NCI-H2029 treated with DMSO at 0.1 percent for 48 hours (cell line): ENCODE measurements at places on chromosomes 7 and 10.

- DNase-seq = peak; percentile 80
Observed at GRCh38 chr7:105655500-105656380, 74.4 kb upstream of the EFCAB10 start.

DNA sequence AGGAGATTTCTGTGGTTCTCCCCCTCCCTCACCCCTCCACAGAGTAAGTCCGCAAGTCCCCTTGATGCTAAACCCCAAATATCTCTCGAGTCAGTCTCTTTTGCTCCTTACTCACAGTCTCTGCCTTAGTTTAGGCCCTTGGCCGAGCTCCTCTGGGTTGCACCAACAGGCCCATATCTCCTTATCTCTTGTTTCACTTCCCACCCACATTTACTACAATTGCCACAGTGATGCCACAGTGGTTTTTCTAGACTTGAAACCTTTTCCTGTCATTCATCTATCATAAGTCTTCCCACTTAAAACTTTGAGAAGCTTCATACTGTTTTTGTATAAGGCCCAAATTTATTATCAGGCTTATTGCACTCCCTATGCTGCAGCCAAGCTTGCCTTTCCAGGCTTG lies 23.4 kb upstream of the NME8 start:
- no peak for DNase-seq

GRCh38 chr10:111035542-111035941 lies 41.3 kb upstream of the ADRA2A start:
- no peak for DNase-seq

- no peak for DNase-seq
Observed at GRCh38 chr7:29284696-29285443, 90.3 kb downstream of the CHN2 start.

DNA sequence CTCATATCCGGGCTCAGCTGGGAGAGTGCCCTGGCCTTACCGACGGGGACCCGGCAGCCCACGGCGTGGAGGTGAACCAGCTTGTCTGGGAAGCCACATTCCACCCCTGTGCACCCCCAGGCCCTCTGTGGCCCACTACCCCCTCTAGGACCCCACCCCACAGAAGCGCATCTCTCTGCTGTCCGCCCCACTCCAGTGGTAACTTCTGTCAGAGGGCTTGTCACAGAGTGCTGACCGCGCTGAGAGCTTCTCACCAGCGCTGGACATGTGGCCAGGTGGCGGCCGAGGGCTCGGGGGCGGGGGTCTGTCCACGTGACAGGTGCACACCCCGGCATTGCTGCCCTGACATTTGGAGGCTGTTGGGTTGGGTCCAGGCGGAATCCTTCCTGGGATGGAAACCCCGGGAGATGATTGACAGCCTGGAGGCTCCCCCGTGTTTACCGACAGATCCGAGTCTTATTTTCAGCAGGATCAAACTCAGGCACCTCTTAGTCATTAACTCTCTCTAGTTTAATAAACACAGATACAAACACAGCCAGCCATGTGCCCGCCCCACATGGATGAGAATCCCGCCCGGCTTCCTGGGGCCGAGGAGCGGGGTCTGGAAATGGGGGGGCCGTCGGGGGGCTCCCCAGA lies 5.1 kb downstream of the ELFN1 start:
- DNase-seq = no peak

GRCh38 chr7:98085674-98086073 lies 21.0 kb upstream of the LMTK2 start:
- no peak for DNase-seq

DNA sequence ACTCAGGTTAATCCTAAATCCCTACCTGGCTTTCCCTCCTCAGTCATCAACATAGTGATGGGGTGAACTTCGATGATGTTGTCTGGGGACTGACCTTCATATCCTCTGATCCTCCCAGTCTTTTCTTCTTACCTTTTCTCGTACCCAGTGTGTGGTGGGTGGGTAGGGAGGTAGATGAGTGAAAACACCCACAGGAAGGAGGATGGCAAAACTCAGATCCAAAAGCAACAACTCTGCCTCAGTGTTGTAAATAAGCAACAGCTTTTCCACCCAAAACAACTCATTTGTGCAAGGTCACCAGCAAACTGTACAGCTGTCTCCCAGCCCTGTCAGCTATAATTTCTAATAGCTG lies 38.6 kb downstream of the VOPP1 start:
- no peak for DNase-seq

- DNase-seq = no peak
Observed at GRCh38 chr10:108410236-108410635, 1245.7 kb upstream of the SORCS1 start.

DNA sequence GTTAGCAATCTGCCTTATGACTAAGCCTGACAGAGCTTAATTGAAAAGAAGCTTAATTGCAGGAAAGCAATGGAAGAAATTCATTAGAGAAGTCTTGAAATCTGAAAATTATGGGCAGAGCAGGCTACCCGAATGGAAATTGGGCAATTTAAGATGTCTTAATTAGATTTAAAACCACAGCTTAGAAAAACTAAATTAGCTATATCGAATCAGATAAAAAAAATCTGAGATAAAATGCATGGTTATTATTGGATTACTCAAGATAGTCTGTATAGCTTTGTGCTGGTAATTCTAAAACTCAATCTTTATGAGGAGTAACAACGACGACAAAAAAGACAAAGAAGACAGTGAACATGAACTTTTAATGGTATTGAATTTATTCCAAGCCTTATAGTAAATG lies 248.1 kb upstream of the LRRN3 start:
- no peak for DNase-seq

DNA sequence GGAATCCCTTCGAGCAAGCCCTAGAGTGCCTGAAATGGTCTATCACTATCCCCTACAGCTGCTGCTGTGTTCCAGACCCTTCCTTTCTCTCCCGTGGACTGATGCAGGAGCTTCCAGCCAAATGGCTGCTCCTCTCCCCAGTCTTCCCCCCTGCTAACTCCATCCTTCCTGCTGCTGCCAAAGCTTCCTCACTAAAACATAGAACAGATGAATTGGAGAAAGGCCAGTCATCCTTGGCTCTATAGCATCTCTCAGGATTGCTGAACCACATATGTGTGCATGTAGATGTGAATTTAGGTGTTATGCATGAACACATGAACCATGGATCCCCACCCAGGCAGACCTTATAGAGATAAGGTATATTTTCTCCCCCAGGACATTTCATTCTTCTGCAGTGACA lies 60.7 kb downstream of the GPR26 start:
- DNase-seq = no peak

DNA sequence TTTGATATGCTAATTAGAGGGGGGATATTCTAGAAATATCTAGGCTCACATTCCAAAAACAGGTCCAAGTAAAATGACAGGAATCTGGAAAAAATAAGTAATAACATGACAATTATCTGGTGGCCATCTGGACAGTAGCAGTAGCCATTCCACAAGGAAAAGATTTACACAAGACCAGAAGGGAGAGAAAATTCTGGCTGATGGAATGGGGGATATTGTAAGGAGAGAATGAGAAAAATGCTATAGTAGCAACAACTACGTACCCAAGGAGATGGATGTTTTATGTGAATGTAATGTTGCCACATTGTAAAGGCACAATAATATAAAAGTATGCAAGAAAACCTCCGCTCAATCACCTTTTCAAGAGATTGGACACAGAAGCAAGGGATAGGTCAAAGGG lies 5.4 kb downstream of the MYOF start:
- no peak for DNase-seq

- DNase-seq = no peak
Observed at GRCh38 chr10:117362313-117362712, 12.9 kb downstream of the PDZD8 start.

DNA sequence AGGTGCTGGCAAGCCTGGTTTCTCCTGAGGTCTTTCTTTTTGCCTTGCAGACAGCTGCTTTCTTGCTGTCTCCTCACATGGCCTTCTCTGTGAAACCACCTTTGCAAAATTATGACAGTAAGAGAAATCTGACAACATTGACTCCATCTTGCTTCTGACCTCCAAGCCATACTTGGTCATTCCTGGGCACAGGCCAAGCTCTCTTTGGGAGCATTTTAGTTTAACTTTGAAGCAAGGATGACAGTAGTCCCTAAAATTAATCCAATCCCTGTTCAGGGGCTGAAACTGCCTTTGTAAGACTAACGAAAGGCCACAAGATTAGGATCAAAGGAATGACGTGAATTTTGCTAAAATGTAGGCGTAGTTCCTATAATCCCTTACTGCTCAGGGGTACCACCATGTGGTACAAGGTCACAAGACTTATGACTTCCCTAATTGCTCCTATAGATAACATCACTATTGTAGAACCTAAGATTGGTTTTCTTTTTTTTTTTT lies 25.1 kb upstream of the NRBF2 start:
- no peak for DNase-seq

DNA sequence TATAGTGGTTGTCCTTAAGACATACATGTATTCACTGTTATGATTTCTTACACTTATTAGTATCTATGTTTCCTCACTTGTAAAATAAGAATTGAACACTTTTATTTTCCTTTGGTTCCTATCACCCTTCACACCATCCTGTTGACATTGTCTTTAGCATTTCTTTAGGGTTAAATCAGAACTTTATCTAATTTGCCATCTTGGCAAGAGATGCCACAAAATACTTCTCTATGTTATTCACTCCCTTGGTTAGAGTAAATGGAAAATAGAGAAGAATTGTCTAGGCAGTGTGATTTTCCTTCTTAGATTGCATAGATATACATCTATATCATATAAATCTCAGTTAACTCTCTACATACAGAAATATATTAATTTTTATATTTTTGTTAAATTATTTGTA lies 204.7 kb downstream of the SEMA3D start:
- no peak for DNase-seq

GRCh38 chr7:26413007-26413691 lies 121.5 kb downstream of the SNX10 start:
- peak; percentile 99 for DNase-seq

- no peak for DNase-seq
Observed at GRCh38 chr7:967361-968082, 7.8 kb downstream of the COX19 start.

- DNase-seq = no peak
Observed at GRCh38 chr10:130891066-130891465, 420.5 kb downstream of the TCERG1L start.

DNA sequence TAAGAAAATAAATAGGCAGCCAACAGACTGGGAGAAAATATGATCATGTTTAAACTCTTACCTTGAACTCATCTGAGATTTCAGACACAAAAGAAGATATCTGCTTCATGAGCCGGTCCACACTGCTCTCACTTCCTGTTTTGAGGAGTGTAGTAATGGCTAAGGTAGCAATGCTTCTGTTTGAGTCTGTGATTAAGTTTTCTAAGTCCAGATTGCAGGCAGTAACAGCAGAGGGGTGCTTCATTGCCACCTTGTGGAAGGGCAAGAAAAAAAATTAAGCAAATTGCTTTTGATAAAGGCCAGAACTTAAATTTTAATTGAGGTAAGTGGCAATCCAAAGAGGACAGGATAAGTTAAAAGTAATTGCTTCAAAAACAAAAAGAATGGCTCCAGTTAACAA lies 69.1 kb downstream of the MEST start:
- DNase-seq = peak; percentile 7

- no peak for DNase-seq
Observed at GRCh38 chr7:63925626-63926460, 72.8 kb upstream of the ZNF722 start.

DNA sequence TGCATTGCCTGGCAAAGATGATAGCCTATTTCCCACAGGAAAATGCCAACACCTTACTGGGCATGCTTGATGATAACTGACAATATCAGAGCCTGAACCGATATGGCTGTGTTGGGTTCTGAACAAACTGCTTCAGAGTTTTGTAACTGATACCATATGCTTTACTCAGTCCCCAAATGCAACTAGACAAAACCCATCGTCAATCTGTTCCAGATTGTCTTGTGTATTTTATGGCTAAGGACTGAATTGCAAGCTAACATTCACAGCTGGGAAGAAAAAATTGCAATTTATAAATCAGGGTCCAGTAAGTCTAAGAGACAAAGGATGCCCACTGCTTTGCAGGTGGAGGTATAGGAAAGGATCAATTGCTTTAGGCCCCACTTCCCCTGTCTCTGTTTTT lies 116.8 kb upstream of the WNT16 start:
- DNase-seq = no peak

GRCh38 chr7:108770981-108771745 lies 201.5 kb downstream of the DNAJB9 start:
- no peak for DNase-seq

DNA sequence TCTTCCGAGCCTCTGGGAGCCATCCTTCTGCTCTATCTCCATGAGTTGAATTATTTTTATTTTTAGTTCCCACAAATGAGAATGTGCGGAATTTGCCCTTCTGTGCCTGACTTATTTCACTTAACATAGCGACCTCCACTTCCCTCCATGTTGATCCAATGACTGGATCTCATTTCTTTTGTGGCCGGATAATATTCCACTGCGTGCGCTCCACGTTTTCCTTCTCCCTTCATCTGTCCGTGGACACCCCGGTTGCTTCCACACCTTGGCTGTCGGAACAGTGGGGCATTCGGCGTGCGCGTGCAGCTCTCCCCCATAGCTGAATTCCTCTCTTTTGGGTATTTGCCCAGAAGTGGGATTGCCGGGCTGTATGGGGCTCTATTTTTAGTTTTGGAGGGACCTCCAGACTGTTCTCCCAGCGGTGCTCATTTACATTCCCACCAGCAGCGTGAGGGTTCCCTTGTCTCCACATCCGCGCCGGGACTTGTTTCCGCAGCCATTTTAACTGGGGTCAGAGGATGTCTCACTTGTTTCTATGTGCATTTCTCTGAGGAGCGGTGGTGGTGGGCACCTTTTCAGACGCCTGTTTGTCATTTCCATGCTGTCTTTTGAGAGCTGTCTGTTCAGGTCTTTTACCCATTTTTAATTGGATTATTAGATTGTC lies 51.0 kb upstream of the SUN1 start:
- no peak for DNase-seq

- no peak for DNase-seq
Observed at GRCh38 chr7:121372376-121373010, 23.6 kb downstream of the FAM3C start.

DNA sequence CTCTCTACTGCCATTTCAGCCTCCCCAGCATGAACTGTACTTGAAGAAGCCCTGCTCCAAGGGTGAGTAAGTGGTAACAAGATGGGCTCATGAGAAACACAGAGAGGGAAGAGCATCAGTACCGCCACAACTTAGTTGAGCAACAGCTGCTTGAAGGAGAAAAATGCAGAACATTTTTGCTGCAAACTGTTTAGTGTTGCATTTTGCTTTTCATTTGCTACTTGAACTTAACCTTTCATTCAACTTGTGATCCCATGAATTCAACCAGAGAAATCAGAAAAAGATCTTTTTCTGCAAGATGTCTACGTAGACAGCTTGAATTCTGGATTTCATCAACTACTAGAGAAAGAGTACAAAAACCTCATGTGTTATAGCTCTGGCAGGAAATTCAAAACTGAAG lies 40.7 kb downstream of the ANK3 start:
- DNase-seq = no peak

- no peak for DNase-seq
Observed at GRCh38 chr10:119412244-119413092, 130.1 kb downstream of the RGS10 start.

GRCh38 chr10:422241-422640 lies 267.2 kb downstream of the DIP2C start:
- no peak for DNase-seq

DNA sequence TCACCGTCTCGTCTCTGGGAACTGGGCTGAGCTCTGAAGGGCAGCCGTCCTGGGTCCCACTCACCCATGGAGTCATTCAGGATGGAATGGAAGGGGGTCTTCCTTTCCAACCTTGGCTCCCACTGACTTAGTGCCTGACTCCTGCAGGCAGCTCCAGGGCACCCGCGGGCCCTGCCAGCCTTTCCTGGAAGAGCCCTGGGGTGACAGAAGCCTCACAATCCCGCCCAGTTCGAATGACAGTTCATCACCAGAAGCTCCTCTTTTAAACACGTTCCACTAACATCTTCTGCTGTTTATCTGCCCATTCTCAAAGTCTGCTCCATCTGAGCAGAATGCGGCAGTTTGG lies 110.6 kb downstream of the TNS3 start:
- DNase-seq = no peak
